Endothelial cell of umbilical vein (primary cell): ENCODE measurements at places on chromosomes 7 and 10. TPM values are rescaled to one million over a fixed set of nuclear protein-coding genes. Genes with fewer than 3 reads are reported as not detected.

METTL27 gene
- polyA plus RNA-seq, result 6.9 and 9.0 TPM in 2 replicates

CYP3A5 gene
- not detected in 2 replicates for polyA plus RNA-seq

DNAH11 gene
- 0.22 and 0.91 TPM in 2 replicates for polyA plus RNA-seq

DNA sequence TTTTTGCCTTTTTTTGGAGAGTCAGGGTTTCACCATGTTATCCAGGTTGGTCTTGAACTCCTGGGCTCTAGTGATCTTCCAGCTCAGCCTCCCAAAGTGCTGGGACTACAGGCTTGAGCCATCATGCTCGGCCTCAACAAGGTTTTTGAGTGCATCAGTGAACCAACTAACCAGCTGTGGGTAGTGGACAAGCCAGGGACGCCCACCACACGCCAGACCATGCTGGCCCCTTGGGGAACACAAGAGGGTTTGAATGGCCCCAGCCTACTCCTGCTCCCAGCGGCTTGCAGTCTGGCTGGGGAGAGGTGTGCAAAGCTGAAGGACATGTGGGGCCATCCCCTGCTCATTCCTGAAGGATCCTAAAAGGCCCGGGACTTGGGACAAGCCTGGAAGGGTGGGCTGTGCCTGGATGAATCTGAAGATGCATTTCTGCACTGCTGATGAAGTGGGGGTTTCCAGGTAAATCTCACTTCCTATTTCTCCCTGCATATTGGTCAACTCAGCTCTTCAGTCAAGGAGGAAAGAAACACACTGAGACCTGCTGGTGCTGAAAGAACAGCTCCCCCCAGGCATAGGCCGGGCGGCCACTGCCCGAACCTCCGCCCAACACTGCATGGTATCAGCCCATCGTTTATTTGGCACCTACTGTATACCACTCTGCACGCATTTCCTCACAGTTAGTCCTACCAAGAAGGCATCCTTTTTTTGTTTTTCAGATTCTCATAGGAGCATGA lies 6.9 kb downstream of the MMD2 start:
- DNase-seq, result peak; percentile 10

DNA sequence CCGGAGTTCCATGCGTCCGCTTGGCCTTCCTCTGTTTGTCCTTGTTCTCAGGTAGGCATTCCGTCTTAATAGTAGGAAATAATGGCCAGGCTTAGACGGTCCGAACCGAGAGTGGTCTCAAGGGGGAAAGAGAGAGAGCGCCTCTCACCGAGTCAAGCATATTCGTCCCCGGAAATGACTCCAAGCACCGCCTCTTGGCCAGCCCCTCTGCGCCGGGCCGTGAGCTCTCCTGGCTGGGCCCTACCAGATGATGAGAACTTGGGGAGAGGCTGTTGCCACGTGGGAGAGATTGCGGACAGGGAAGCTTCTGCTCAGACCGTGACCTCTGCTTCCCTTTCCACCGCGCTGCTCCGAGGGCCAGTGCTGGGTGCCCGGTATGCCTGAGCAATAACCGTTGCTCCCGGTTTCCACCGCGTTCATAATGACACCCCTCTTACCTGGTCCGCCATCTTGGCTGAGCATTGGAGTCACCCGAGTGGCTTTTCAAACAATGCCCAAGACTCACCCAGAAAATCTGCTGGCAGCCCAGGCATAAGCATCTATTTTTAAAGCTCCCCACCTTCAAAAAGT lies 251.1 kb upstream of the SHH start:
- DNase-seq, result no peak

DNA sequence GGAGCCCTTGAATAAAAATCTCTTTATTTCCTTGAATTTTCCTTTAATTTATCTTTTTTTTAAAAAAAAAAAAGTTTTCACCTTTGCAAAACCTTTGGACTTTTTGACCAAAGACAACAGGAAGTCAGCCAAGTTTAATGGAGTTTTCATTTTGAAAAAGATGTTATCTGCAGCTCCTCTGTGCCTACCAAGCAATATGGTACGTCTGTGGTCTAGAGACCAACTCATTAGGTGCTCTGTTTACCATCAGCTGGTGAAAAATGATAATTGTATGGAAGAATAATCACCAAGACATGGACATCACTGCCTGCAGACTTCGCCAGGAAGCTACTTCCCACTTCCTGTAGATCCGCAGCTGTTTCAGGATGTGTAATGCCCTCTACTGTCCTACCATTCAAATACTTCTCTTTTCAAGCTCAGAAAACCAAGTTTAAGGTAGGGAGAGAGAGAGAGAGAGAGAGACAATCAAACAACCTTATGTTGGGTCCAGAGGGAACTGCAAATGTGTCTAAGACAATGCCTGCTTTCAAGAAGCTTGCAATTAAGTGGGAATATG lies 18.7 kb downstream of the PLXNA4 start:
- DNase-seq, result peak; percentile 31

GRCh38 chr10:75492173-75492925 lies 60.9 kb downstream of the LRMDA start:
- DNase-seq, result no peak

DNA sequence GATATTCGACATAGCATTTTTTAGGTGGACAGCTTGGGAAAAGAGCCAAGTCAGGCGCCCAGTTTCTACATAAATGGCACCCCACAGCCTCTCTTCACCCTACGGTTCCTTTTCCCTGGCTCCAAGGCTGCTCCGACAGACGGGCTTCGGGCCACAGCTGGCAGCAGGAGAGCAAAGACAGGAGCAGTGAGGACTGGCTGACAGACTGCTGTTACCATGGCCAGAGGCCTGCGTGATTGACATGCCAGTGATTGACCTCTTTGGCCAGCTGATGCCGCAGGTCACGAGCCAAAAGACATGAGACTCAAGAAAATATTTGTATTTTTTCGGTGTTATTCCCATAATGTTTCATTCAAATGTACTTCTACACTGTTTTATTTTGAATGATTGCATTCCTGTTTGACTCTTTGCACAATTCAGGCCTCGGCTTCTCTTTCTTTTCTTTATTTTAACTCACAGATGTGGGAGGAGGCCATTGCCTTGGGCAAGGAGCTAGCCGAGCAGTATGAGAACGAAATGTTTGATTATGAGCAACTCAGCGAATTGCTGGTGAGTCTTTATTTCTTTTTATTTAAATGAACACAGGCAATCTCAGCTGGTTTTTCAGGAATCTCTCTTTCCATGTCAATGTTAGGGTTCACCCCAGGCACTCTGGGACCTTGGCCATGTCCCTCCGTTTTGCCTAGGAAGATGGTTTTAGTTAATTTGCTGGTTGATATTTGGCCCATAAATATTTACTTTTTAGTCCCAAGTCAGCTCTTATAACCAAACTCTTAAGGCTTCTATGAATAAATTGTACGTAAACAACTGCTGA lies 146.3 kb upstream of the NPS start:
- DNase-seq, result no peak

DNA sequence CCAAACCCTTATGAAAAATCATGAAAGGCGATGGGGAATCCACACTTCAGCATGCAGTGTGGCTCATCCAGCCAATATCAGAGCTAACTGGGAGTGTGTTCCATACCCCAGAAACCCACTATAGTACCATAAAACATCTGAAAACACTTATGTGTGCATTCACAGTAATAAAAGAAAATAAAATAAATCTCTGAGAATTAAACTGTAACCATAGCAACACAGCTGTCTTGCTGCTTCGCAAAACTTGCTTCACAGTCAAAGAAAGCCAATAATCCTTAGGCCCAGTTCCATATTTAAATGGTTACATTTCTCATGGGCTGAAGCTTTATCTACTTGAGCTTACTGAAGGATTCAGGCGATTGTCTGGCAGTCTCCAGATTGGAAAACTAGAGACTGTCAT lies 19.9 kb upstream of the POLR1F start:
- DNase-seq, result no peak
